Cerebellar cortex (tissue), 1 donor: ENCODE measurements at places on chromosomes 4 and X.

DNA sequence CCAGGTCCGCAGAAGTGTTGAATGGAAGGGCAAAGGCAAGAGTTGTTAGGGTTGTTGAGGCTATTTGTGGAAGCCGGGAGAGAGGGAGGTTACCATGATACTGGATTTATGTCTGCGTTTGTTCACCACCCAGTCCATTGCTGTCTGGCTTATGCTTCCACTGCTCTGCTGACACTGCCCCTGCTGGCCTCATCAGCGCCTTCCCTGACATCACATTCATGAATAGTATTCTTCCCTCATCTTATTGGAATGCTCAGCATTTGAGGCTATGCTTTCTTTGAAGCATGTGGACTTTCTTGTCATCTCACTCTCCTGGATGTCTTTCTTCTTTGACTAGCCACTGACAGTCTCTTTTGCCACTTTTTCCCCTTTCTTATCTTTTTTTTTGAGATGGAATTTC lies 10.3 kb downstream of the GNL3L start:
- no peak for DNase-seq

DNA sequence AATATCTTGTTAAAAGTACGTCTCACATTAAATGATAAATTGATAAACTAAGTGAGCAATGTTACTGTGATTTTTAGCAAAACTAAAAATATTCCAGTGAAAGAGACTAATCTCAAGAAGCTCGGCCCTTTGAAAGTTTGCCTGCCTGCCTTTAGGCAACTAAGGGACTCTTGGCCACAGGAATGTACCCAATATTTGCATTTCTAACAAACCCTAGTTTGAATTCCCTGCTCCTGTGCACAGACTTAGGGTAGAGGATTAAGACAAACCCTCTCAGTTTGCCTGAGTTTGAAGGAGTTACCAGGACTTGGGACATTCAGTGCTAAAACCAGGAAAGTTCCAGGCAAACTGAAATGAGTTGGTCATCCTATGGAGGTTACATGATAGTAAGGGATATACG lies 157.1 kb downstream of the SCFD2 start:
- DNase-seq, result no peak

GRCh38 chrX:56762707-56763555 lies 33.9 kb downstream of the NBDY start:
- DNase-seq, result no peak

GRCh38 chrX:38804432-38804681 lies 3.1 kb downstream of the MID1IP1 start:
- DNase-seq, result no peak

- no peak for DNase-seq
These were observed 4.3 kb downstream of the WDR44 start for GRCh38 chrX:118350221-118350620.

DNA sequence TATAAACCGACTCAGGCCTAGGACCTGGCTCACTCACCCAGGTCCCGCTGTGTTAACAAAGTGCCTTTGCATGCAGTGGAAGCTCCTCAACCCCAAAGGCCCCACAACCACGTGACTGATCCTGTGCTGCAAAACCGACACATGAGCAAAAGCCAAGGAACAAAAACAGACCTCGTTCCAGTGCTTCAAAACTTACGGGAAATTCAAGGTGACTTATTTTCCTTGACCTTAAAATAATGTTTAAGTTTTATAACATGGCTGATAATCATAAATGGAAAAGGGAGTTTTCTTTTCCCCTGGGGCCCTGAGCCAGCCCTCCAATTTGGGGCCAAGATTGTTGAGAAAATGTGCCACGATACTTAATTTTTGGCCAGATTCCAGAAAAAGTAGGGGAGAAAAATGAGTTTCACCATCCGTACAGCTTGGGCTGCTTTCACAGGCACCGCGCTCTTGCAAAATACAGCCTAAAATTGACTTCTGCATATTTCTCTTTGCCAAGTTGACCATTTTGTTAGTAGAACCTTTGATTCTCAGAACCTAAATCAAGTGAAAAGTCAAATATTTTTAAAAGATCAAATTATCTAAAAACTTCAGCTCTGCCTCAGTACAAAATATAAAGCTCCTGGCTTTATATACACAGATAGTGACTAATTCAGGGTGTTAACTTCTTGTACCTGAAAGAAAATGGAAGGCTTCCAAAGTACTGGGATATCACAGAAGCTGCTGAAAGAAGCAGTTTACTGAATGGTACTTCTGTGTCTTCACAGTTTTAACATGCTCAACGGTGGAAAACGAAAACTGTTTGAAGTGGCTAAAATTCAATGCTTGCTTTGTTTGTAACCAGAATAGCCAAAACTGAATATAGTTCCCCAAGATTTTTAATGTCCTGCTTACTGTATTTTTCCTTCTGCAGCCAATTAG lies 93.8 kb downstream of the APBB2 start:
- peak; percentile 19 for DNase-seq

DNA sequence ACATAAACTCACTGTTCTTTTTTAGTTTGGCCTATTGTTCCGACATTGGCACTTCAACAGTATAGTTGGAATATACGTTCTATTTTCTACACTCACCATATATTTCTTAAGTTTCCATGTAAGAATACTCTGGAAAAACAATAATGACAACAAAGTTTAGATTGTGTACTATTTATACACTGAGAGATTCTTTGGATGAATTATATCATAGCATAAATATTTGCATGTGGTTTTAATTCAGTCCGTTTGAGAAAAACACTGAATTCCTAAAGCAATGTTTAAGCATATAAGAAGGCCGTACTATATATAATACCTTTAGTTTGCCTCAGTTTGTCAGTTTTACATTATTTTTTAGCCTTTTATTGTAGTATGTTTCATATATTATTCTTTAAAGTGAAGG lies 82.4 kb downstream of the RAP1GDS1 start:
- DNase-seq, result no peak

DNA sequence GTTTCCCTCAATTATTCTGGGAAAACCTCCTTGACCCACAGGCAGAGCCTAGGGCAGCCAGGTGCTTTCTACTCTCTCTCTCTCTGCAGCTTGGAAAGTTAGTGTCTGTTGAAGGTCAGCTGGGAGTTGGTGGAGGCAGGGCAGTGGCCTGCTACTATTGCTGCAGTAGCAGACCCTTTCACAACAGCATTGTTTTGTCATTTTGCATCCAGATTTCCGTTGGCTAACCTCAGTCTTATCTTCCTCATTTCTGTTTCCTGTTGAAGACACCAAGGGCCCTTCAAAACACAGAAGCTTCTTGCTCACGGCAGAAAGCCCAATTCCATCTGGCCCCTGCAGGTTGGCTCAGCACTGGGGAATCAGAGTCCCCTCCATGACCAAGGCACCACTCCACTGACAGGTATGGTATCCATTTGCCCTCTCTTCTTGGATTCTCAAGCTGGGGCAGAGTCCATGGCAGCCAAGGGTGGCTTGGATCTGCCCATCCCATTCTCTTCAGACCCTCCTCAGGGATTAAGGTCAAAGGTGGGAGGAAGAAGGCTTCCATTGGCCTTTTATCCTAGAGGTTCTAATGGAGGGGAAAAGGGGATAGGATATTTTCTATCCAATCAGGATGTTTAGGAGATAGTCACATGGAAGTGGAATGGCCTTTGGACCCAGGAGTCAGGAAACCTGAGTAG lies 24.6 kb downstream of the VSIG4 start:
- no peak for DNase-seq

- no peak for DNase-seq
These were observed 120.3 kb downstream of the BANK1 start for GRCh38 chr4:101910786-101911373.

DNA sequence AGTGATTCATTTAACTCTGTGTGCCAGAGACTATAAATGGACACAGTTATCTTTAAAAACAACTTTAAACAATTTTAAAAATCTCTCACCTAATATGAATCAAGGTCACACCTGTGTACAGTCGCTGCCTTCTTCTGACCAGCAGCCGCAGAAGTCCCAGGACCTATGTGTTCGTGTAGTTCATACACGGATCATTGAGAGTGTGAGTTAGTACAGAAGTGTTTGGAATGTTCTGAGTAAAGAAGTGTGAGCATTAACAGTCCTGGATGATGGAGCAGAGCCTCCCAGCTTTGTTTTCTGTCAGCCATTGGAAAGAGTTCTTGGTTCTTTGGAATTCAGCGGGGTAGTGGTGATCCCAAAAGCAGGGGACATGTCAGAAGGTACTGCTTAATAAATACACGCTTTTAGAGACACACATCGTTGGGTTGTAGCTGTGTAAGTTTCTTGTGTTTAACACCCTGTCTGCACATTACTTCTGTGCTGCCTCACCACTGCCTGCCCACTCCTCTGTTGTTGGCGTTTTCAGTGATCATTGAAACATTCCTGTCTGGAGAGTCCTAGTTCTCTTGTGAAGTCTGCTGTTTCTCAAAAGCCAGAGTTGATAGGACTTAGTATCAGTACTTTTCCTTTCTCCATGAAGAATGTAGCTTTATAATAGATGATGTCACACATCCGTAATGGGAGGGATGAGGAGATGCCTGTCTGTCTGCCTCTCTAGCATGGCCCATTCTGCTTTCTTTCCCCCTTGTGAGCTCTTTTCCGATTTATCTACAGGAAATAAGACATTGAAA lies 90.6 kb downstream of the PTTG2 start:
- DNase-seq, result no peak

GRCh38 chr4:3522326-3522640 lies 9.9 kb downstream of the LRPAP1 start:
- no peak for DNase-seq
